ENCODE measurements at places on chromosomes 1 and 21.

- no peak for DNase-seq
Observed at GRCh38 chr1:38488162-38488898, 371.2 kb downstream of the RRAGC start.

- DNase-seq = no peak
Observed at GRCh38 chr1:228472655-228473054, 14.5 kb upstream of the RNF187 start.

DNA sequence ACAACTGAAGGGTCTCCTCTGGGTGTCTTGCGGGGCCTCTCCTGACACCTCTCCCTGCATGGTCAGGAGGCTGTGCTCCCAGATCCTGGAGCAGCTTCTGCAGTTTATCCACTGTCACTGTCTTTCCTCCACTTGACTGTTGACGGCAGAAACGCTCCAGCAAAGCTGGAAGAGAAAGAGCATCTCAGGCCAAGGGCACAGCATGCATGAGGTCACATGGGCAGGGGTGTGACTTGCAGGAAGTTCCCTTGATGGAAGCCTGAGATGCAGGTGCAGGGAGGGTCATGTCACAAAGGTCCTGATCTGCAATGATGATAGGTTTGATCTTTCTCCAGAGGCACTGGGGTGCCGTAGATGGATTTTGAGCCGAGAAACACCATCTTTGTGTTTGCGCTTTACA is 23.3 kb downstream of the SLC44A3 start:
- DNase-seq = no peak

- DNase-seq = no peak
Observed at GRCh38 chr1:41516168-41517061, 31.9 kb upstream of the EDN2 start.

- DNase-seq = no peak
Observed at GRCh38 chr1:67629370-67630075, 55.5 kb upstream of the GADD45A start.

DNA sequence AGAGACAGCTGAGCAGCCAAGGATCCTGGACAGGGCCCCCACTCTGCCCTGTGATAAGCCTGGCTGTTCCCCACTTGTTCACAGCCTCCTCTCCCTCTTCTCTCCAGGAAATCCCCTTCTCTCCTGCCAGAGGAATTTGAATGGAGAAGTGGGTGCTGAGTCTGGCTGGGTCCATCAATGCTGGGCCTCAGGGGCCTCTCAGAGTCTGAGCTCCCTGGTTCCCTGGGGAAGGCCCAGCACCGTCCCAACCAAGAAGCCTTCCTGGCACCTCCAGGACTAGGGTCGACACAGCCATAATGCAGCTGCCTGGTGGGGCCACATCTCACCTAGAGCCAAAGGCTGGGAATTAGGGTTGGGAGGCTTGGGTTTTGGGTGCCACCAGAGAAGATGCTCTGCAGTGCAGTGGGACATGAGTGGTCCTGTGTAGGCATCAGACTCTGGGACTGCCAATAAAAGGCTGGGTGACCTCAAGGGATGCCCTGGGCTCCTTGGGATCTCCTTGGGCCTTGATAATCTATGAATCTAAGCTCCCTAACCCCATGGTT is 2.5 kb downstream of the MYBPH start:
- DNase-seq = no peak

GRCh38 chr1:23598424-23598823 is 39.1 kb upstream of the ID3 start:
- no peak for DNase-seq

DNA sequence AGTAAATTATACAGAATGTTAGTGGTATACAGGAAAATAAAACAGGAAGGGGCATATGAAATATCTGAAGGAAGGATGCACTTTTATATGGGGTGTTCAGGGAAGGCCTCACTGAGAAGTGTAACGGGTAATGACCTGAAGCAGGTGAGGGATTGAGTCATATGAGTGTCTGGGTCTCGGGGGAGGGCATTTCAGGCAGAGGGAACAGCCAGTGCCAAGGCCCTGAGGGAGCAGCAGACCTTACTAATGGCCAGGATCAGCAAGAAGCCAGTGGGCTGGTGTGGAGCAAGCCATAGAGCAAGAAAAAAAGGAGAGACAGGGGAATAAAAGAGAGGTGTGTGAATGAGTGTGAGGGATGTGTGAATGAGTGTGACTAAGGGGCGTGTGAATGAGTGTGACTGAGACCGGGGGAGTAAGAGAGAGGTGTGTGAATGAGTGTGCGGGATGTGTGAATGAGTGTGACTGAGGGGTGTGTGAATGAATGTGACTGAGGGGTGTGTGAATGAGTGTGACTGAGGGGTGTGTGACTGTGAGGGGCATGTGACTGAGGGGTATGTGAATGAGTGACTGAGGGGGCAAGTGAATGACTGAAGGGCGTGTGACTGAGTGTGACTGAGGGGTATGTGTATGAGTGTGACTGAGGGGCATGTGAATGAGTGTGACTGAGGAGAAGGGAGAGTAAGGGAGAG is 107.2 kb downstream of the GLIS1 start:
- no peak for DNase-seq

DNA sequence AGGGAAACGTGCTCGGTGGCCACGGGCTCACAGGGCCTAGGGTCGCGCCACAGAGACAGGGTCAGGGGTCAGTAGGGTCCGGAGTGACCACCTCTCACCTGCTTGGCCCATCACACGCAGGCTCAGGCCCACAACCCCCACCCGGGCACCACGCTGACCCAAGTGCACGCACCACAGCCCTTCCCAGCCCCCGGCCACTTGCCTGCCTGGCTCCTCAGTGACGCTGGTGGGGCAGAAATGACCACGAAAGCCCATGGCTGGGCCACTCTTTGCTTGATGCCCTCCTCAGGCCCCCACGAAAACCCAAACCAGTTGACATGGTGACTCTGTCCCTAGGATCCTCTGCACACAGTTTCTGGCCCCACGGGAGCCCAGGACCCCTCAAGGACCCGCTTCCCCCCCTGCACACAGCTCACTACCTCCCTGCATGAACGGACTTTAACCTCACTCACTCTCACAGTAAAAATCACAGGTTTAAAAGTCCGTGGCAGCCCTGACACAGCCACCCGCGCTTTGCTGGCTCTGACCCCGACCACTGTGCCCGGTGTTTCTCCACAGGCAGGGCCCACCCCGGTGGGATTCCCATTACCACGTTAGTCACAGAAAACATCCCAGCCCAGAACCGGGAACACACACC is 20.7 kb downstream of the NADK start:
- no peak for DNase-seq

DNA sequence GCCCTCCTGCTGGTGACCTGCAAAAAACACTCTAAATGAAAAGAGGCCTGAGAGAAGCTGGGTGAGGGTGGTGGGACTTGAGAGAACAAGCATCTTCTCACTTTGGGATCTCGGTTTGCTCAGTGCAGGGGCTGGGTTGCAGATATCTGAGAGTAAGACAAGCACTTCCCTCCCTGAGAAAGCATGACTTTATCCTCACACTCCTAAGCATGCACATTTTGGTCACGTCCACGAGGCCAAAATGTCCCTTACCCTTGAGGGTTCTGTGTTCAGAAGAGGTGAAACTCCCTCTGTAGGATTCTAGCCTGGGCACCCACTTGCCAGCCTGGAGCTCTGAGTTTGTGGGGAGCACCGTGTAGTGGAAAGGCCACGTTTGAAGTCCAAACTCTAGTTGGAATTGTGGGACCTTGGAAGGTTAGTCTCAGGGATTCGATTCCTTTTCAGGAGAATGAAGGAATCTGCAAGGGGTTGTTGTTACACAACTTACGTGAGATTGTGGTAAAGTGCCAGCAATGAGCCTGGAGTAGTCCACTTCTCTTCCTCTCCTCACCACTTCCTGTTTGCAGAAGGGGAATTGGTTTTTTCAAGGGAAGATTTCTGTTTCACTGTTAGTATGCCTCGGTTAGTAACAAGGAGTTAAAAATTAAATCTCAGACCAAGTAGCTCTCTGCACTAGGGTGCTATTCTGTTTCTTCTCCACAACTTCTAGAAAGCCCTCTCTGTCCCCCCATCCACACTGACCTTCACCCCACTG is 3.0 kb downstream of the FCAMR start:
- no peak for DNase-seq

GRCh38 chr1:229669333-229669732 is 43.3 kb downstream of the URB2 start:
- DNase-seq = no peak

DNA sequence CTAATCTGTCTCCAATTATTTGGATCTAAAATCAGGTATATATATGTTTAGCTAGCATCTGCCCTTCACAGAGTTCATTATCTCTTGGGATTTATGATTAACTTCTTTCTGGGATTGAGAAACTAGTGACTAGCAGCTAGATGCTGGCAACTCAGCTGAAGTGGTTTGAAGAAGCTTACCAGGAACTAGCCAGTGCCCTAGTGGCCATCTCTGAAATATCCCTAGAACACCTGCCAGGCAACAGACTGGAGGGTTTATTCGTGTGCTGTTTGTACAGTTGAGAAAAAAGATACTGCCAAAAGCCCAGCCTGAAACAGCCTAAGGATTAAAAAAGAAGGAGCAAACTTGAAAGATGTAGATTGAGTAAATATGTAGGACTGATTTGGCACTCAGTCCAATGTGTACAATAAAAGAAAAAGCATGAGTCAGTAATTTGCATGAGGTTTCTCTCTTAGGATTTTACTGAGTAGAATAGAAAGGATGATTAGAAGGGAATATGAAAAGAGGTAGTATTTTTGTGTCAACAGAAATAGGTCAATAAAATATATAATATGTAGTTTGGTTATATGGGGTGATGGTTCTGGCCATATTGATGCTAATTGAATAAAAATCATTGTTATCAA is 1144.6 kb upstream of the ADGRL2 start:
- DNase-seq = no peak

- no peak for DNase-seq
Observed at GRCh38 chr21:21434944-21435343, 436.7 kb downstream of the NCAM2 start.

GRCh38 chr1:234265861-234266260 is 107.4 kb upstream of the COA6 start:
- DNase-seq = no peak

DNA sequence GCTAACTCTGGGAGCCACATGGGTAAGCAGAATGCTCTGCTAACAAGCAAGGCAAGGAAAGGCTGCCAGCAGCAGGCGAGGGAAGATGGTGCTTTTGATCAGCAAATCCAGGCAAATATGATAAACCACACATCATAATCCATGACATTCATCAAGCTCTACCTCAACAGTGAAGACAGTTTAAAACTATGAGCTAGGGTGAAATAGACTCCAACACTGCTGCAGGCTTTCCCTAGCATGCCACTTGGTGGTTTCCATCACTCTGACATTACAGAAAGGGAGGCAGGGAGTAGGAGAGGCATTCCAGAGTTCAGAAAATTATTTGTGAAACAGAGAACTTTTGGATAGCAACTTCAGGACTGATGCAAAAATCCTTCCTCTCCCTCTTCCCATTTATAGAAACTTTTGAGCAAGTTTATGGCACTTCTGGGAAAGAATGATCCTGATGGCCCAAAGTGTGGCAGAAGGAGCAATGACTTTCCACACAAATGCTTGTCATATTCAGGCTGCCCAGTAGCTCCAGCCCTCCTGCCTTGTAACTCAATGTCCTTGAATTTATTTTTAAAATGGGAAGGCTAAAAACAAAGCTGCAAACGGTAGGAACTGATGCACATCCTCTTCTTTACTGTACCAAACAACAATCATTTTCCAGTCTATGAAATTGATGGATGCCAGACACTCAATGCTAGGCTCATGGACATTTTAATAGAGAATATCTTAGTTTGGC is 70.8 kb downstream of the SMYD2 start:
- no peak for DNase-seq

DNA sequence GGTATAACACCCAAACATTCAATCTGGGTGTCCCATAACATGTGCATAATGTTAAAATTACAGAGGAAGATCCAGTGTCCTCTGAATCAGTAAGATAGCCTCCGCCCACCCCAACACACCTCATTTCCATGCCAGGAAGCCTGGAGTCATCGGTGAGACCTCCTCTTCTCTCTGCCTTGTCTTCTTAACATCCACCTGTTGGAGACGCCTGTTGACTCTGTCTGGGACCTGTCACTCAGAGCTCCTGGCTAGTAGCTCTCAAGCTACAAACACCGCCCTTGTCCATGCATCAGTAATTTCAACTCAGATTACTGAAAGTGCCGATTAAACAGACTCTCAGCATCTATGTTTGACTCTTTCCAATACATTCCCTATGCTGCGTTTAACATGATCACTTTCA is 27.4 kb downstream of the KCNJ15 start:
- DNase-seq = no peak

- DNase-seq = no peak
Observed at GRCh38 chr1:25771221-25772114, 28.5 kb upstream of the SELENON start.

GRCh38 chr1:236144033-236144432 is 1.7 kb downstream of the GPR137B start:
- no peak for DNase-seq

GRCh38 chr1:36248250-36248894 is 24.1 kb downstream of the THRAP3 start:
- DNase-seq = no peak

- DNase-seq = no peak
Observed at GRCh38 chr21:40618191-40618973, 228.6 kb downstream of the DSCAM start.

DNA sequence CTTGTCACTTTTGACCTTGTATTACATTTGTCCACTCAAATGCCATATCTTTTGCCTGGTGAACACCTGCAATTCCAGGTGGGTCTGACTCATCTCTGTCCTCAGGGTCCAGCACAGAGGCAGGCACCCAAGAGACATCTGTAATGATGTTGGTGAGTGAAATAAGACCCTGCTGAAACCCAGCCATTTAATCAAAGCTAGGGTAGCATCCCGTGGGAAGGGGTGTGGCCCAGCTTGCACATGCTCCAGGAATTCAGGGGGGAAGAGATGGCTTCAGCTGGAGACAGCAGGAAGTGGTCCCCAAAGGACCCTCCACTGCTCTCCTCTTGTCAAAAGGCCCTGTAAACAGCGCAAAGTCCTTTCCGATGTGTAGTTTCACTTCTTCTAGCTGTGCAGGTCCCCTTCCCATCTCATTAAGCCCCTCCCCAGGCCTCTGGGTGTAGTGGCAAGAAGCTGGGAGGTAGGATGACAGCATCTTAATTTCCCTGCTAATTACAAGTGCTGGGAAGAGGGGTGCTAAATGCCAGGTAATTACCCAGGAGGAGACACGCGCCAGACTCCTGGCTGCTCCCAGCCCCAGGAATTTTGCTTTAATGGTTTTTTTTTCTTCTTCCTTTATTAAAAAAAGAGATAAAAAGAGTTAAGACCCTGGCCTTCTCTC is 54.4 kb upstream of the TRABD2B start:
- DNase-seq = no peak

DNA sequence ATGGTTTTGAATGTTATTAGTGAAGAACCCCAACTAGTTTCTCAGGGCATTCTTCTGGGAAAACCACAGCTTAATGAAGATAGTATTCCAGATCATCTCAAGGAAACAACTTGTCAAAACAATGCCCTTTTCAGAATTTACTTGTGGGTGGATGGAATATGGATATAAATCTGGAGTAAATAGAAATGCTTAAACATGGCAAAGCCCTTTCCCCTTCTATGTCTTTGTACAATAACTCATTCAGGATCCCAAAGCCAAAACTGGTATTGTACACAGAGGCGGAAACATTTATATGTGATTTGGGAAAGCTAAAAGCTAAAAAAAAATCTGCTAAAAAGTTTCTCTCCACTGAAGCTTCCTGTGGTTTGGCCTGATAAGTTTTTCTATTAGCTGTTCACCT is 55.5 kb upstream of the RGS5 start:
- DNase-seq = no peak
